GM12865 (cell line): ENCODE measurements at places on chromosomes 7 and 10.
A peak's percentile ranks its signal among the peaks of the same experiment; 100 is the strongest.

GRCh38 chr10:71844084-71844483, 7.0 kb downstream of the PSAP start:
- no peak for DNase-seq

DNA sequence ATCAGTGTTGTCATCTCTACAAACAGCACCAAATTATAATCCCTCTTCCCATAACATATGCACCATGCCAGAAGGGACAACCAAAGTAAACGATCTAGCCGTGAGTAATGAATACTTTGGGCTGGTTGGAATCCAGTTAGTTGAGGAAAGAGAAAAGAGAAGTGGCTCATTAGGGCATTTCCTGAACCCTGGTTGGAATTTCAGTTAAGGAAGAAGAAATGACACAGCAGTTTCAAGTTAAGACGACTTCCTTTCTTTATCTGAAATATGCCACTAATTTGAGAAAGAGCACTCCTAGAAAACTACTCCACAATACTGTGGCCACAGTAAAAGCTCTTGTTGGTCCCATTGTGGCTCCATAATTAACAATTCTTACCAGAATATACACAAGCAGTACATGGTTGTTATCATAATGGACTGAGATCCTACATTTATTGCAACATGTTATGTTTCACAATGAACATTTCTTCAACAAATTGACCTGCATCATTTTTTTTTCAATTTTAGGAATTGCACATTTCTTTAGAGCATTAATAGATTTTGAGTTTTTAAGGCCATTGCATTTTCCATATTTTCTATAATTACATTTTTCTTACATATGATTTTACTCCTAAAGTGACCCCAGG, at the start of gene TFEC:
Gene TFEC, minus strand, starts transcription at position 113 of the 626 bp plus-strand sequence. CDS start 46,322 bp downstream, outside the sequence.
- DNase-seq = no peak

- no peak for DNase-seq
Observed at GRCh38 chr10:132765435-132765834, 20.5 kb downstream of the NKX6-2 start.

DNA sequence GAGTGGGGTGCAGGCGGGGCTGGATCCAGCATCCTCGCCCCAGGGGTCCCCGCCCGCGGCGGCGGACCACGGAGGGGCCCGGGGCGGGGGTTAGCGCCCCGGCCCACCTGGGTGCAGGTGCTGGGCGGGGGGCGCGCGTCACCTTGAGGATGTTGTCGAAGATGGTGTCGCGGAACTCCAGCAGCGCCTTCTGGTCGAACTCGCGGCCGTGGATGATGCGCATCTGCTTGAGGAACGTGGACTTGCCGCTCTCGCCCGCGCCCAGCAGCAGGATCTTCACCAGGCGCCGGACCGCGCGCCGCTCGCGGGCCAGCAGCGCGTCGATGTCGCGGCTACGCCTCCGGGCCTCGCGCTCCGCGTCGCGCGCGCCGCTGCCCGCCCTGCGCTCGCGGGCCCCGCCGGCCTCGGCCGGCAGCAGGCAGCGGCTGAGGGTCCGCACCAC, 376 bp downstream of the GNA12 start:
- DNase-seq = peak; percentile 58

DNA sequence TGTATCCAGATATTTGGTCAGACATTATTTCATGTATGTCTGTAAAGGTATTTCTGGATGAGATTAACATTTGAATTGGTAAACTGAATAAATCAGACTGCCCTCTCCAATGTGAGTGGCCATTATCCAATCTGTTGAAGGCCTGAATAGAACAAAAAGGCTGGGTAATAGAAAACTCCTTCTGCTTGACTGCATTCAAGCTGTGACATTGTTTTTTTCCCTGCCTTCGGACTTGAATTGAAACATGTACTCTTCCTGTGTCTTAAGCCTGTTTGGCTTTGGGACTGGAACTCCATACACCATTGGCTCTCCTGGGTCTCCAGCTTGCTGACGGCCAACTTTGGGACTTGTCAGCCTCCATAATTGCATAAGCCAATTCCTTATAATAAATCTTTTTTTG, 36.0 kb upstream of the ARHGAP21 start:
- DNase-seq = no peak

DNA sequence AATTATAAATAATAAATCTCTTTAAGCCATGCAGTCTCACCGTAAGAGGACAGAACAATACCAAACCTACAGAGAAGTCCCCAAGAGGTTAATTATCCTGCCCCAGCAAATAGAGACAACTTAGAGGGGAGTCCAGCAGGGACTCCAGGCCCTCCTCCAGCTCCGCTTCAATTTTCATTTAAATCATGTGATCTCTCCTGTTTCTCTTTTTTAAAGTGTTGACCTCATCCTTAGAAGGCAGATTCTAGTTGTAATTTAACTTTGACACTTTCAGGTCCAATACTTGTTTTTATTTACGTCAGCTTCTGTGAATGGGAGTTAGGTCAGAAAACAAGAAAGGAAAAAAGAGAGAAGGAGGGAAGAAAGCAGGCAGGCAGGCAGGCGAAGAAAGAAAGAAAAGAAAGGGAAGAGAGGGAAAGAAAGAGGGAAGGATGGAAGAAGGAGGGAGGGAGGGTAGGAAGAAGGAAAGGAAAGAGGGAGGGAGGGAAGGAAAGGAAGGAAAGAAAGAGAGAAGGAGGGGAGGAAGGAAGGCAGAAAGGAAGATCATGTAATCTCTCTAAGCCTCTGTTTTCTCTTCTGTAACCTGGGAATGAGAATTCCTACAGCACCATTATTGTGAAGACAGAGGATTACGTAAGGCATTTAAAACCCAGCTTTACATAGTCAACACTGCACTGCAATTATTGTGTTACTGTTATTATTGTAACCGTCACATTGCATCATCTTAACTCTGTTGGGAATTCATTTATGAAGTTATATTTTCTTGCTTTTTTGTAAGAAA, 227.7 kb downstream of the SKIDA1 start:
- no peak for DNase-seq

GRCh38 chr7:49791088-49791741, 17.8 kb downstream of the VWC2 start:
- DNase-seq = peak; percentile 71

- DNase-seq = no peak
Observed at GRCh38 chr7:2662273-2663120, 25.5 kb upstream of the AMZ1 start.

GRCh38 chr10:98378722-98379121, 36.3 kb downstream of the PYROXD2 start:
- no peak for DNase-seq

DNA sequence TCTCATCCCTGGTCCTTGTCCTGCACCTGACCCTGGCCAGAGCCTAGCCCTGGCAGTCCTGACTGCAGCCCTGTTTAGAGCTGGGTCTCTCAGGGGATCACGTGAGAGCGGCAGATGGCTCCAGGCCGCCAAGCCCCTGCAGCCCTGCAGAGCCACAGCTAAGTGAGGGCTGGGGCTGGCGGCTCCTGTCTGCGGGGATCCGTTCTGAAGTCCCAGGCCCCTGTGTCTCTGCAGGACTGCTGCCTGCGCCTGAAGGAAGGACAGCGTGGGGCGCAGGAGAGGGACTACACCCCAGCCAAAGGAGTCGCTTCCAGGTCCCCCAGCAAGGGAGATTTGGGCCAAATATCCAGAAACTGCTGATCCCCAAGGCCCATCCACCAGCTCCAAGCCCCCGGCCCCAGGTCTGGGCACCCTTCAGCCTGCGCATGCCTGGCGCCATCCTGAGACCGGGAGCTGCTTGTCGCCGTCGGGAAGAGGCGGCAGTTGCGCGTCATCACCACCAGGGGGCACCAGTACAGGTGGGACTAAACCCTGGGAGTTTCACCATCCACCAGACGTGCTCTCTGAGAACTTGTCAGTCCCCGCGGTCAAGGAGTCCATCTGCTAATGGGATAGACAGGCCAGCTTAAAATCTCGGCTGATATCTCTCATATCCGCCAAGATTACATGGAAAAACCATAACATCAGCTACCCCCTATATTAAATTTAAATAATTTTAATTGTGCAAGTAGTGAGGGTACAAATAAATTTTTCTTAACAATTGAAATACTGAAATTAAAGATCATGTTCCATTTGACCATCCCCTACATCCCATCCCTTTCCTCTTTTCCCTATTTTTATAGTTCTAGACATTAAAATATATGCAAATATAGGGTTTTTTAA, 25.1 kb upstream of the GHRHR start:
- DNase-seq = peak; percentile 83

GRCh38 chr7:69892790-69893189, 294.5 kb downstream of the AUTS2 start:
- DNase-seq = no peak

DNA sequence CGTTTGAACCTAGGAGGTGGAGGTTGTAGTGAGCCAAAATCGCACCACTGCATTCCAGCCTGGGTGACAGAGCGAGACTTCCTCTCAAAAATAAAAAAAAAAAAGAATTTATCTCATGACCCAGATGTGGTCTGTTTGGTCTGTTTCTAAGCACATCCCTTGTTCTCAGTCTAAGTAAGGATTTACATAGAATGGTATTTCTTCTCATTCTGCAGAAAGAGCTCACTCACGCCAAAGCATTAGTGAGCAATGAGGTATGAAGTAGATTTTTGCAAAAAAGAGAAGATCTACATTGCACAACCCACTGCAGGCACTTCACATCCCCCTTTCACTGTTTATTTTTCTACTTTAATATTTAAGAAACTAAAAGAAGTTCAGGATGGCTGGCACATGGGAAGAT, 76.5 kb upstream of the FGL2 start:
- DNase-seq = no peak

DNA sequence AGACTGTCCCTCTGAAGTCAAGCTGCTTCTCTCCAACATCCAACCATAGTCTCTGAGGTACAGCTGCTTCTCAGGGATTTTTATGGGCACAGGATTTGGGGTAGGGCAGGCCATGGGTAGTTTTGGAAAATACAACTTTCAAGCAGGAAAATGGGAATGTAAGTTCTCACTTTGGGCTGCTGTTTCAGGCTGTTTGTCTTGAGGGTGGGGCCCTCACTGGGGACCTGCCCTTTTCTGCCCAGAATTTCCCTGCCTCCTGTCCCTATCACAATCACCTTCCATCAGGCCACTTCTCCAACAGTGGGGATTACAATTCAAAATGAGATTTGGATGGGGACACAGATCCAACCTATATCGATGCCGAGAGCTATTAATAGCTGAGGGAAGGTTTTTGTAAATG, 24.5 kb downstream of the SSMEM1 start:
- no peak for DNase-seq

GRCh38 chr7:98795741-98796493, 73.9 kb downstream of the TMEM130 start:
- DNase-seq = peak; percentile 83

GRCh38 chr7:127252778-127253280, at the start of gene GRM8:
Gene GRM8 (minus strand): TSS chr7:127252941.
- DNase-seq = no peak

DNA sequence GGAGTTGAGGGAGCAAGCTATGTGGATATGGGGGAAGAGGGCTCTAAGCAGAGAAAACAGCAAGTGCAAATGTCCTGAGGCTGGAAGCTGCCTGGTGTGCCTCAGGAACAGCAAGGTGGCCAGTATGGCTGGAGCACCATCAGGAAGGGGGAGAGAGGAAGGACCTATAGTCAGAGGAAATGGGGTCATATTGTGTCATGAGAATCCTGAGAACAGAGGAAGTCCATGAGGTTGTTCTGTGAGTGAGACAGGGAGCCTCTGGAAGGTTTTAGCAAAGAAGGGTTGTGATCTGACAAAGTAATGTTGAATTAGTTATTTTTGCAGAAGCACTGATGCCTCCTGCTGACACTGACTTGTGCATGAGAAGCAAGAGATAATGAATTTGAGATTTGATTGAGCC, 204.3 kb downstream of the PTEN start:
- DNase-seq = no peak

- no peak for DNase-seq
Observed at GRCh38 chr10:51935341-51935740, 235.9 kb upstream of the CSTF2T start.

DNA sequence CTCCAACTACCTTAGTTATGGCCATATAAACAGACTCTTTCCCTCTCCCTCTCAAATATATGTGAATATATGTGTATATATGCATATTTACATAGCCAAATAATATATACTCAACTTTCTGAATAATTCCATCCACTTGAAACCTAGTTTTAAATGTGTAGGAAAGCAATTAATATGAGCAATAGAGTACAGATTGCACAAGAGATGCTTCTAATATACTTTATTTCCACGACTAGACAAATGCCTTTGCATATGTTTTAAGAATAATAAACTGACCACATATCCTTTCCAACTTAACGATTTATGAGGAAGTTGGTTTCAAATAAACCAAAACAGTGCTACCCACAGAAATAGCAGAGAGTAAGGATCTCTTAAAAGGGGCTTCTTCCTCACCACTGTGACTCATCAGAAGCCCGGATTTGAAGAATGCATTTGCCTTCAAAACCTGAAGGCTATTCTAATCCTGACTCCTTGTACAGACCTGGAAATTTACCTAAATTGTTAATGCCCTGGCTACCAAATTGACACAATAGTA, 266.3 kb downstream of the AHR start:
- no peak for DNase-seq

DNA sequence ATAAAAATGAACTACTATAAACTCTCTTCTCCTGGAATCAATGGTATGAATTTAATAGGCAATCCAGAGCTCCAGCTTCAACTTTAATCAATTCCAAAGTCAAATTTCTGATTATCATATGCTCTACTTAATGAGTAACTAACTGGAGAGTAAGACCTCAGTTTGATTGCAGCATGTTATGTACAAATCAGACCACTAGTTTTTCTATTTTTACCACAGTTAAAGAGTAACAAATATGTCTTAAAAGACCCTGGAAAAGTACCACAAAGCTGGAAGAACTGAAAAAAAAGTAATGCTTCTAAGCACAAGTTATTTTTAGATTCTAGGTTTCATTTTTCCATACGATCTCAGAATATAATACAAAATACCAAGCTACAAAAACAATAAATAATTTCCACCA, 56.0 kb upstream of the TNKS2 start:
- no peak for DNase-seq

DNA sequence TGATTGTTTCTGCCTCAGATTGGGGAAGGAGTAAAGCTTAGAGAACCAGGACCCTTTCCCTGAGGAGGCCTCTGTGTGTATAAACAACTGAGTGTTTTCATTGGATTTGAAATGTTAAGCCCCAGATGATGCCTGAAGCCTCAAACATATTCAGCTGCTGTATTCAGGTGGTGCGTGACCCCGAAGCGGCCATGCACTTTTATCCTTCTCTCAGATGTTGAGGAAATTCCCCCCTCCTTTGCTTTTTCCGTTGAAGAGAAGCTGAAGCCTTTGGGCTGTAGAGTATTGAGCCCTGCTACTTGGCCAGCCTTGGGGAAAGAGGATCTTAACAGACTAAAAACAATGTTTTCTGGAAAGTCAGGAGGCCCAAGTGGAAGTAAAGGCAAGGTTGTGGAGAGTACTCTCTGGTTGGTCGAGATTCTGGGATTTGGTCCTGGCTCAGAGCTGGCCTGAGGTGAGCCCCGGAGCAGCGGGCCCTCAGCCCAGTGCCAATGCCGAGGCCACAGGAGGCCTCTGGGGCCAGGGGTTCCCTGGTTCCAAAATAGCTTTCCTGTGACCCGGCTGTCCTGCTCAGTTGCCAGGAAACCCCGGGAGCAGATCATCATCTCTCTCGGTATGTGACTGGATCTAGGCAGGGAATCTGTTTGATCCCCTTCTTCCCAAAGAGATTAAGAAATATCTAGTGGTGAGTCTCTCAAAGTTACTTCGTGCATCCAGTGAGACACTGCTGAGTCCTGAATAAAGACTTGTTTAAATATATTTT, 22.5 kb downstream of the FKBP6 start:
- no peak for DNase-seq

GRCh38 chr7:50822110-50822509, 39.4 kb upstream of the GRB10 start:
- DNase-seq = no peak
